RWPE2 (cell line): ENCODE measurements at places on chromosomes 12 and 14.

- DNase-seq = peak; percentile 58
Measured at GRCh38 chr12:123265851-123266678, 5.6 kb downstream of the CDK2AP1 start.

DNA sequence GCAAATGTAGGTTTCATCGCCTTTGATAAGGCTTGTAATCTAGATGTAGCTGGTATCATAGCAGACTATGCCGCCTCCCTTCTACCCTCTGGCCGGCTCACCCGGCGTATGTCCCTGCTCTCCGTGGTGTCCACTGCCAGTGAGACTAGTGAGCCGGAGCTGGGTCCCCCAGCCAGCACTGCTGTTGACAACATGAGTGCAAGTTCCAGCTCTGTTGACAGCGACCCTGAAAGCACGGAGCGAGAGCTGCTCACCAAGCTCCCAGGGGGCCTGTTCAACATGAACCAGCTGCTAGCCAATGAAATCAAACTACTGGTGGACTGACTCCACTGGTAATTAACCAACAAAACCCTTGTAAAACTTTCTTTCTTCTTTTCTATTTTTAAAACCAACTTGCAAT, 49.0 kb upstream of the A2ML1 start:
- no peak for DNase-seq

DNA sequence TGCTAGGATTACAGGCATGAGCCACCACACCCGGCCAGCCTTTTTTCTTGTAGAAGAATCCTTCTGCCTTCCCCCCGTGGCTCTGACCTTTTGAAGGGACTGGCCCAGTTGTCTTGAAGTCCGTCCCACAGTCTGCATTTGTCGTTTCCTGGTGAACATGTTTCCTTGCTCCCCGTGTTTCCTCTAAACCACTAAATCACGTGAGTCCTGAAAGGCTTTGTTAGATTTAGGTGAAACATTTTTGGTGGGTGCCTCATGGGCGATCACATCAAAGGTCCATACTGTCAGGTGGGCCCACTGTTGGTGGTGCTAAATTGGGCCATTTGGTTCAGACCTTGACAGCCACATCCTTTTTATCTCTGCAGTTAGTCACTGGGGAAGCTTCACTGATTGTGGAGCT, 26.3 kb downstream of the MLXIP start:
- no peak for DNase-seq

- DNase-seq = no peak
Measured at GRCh38 chr12:68455691-68456345, 123.7 kb upstream of the MDM1 start.

GRCh38 chr14:79037106-79037505, 866.9 kb downstream of the NRXN3 start:
- no peak for DNase-seq

DNA sequence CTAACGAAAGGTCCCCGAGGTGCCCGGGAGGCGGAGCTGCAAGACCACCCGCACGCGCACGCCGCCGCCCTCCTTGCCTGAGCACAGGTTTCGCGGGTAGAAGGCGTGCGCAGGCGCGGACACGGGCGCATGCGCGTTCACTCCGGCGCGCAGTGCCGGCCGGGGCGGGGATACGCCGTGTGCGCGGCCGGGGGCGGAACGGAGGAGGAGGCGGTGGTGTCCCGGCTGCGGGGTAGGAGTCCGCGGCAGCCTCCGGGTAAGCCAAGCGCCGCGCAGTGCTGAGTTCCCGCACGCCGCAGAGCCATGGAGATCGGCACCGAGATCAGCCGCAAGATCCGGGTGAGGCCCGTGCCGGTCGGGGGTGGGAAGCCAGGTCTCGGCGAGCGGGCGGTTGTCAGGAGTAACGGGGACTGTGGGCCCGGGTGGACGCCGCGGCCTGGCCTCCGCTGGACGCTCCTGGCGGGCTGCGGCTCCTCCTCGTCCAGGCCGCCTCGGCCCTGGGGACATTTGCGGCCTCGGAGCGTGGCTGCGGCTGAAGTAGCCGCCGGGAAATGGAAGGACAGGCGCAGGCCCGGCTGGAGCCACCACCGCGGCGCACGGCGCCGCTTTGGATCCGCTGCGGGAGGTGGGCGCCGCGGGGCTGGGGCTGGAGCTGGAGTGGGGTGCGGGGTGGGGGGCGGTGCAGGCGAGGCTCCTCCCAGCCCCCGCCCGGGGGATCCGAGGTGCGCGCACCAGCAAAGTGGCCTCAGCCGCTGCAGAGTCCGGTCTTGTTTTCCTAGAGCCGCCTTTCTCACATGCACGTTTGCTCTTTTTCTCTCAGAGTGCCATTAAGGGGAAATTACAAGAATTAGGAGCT, at the start of gene ZC3H14:
Gene ZC3H14 (plus strand): TSS at position 207 of the 856 bp plus-strand sequence. CDS start 97 bp downstream, at position 304.
- peak; percentile 89 for DNase-seq

DNA sequence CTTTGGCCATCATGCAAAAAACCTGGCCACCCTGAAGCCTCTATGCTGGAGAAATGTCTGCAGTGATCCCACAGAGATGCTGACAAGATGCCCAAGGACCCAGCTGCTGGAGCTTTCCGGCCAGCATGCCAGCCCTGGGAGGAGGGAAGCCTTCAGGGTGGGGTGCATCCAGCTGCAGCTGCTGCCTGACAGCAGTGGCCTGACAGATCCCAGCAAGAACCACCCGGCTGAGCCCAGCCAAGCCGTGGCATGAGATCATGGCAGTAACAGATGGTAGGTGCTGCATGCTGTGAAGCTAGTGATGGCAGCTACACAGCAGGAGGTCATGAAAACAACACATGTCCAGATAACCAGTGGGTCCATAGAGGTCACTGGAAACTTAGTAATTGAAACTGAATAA, 13.8 kb downstream of the CLBA1 start:
- peak; percentile 48 for DNase-seq

- no peak for DNase-seq
Measured at GRCh38 chr12:3207175-3207574, 130.0 kb downstream of the TSPAN9 start.

DNA sequence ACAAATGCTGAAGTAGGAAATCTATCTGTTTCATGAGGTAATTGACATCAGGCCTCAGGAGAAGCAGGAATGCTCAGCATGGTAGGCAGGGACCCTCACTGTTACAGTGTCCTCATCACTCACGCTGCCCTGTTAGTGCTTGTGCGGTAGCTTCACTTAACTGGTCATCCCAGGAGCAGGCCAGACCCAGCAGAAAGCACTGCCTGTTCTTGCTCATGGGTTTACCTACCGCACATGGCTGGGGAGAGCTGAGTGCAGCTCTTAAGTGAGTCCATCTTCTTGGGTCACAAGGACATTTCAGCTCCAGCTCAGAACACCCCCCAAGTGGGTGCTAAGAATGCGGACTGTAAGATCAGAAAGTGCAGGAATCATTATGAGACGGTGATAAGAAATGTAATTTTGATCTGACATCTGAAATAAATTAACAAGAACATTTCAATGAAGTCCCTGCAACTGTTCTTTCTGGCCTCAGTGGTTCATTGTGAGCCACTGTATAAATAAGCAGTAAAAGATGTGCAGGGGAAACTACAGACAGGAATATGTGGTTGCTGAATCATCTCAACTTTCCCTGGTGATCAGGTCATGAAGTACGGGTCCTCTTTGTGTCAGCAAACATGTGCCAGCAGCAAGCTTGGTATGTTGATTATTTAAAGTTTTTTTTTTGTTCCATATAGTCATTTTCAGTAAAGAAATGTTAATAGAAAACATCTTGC, 757.7 kb upstream of the TMEM132C start:
- no peak for DNase-seq

DNA sequence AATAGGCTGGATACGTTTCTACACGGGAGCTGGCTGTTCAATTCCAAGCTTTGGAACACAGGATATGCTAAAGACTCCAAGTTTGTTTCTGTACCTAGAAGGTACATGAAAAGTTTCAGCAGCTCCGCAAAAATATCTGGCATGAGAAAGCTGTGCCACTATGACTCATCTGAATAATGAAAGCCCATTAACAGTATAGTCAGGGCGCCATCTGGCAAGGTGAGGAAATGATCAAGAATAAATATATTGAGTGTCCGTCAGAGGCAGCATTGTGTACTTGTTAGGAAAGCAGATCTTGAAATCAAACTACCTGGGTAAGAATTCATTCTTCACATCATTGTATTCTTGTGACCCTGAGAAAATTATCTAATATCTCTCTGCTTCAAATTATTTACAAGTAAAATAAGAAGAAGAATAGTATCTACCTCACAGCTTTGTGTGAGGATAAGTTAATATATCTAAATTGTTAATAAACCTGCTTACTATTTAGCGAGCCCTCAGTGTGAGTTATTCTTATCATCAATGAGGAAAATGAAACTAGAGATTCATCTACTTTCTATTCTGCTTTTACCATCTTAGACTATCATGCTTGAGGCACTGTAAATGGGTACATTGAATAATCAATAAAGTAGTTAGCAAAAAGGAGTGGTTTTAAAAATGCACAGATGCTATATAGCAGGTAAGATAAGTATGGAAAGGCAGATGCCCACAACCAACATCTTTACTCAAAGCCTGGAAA, 53.5 kb downstream of the FSCB start:
- DNase-seq = no peak

DNA sequence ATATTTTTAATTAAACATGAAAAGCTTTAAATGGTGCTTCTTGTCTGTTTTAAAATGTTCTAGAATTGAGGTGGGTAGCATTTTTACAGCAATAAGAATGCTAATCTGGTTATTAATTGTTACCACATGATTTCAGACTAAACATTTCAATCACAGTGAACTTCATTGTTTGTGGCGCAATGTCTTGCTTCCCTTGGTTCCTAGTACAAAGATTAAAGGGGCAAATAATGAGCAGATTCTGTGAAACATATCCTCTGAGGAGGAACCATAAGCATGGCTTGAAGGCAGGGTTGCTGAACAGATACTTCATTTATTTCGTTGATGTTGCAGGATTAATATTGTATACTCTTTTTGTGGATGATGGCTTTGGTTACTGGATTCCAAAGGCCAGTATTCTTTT, 162.1 kb downstream of the FUT8 start:
- DNase-seq = no peak

DNA sequence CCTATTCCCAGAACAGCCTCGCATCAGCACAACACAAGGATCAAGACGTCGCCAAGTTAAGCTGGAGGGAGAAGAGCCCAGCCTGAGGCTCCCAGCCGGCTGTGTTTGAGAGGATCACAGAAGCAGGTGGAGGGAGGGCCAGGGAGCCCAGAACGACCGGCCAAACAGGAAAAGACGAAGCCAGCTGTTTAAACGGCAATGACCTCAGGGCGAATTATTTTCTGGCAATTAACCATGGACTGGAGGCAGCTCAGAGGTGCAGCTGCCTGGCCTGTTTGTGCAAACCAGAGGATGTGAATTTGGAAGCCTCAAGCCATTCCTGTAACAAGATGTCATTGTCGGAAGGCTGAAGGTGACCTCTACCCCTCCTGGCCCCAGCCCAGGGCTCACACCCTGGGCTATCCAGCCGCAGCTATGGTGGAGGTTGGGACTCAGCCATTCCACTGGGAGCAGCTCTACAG, 175.8 kb upstream of the PRMT8 start:
- DNase-seq = no peak

DNA sequence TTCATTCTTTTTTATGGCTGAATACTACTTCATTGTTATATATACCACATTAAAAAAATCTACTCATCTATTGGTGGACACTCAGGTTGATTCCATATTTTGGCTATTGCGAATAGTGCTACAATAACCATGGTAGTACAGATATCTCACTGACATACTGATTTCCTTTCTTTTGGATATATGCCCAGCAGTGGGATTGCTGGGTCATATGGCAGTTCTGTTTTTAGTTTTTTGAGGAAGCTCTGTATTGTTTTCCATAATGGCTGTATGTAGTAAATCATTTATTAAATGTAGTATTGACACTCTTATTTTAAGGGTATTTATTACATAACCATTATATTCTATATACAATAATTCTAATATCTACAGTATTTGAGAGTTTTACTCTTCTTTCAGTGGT, 43.7 kb downstream of the PTCSC3 start:
- DNase-seq = no peak

DNA sequence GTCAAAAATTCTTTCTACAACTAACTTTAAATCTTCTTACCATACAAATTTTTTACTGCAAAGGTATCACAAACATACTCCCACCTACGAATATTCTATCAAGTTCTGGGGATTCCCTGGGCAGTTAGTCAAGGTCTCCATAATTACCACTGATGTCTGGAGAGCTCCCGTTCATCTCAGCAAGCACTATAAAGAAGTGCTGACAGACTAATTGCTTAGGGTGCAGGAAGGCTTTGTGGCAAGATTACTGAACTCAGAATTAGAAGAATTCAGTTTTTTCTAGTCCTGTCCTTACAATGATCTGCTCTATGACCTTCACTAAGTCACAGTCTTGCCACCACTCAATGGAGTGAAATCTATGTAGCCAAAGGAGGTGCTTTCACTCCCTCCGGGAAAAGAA, 61.5 kb downstream of the DUSP16 start:
- DNase-seq = no peak

GRCh38 chr12:64997858-64998257, 123.2 kb downstream of the WIF1 start:
- DNase-seq = no peak

DNA sequence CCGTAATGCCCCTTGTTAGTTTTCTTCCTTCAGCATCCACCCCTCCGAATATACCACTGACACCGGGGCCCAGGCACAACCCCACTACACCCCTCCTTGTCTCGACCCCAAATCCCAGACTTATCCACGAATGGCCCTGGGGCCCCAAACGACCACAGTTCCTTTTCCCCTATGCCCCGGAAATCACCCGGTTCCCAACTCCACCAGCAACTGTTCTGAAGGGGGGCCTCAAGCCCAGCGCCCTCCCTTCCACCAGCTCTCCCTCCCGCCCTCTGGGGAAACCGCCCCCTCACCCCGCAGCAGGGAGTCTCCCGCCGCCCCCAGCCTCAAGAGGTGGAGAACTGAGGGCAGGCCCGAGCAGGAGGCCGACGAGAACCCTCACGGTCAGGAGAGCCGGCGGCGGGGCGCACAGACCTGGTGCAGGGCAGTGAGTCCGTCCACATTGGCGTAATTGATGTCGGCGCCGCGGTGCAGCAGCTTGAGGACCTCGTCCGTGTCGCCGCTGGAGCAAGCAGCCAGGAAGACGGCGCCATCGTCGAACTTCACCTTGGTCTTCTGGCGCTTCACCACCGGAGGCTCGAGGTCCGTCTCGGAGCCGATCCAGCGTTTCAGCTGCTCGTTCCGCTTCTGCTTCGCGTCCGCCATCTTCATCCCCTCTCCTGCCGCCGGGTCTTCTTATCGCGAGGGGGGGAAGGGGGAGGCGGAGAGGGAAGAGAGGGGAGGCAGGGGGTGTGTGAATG, 446 bp downstream of the PPP1R12A start:
- DNase-seq = peak; percentile 62
